ENCODE measurements at places on chromosomes 5 and 9. TPM values are rescaled to one million over a fixed set of nuclear protein-coding genes. Genes with fewer than 3 reads are reported as not detected.

TMC1 gene
- total RNA-seq = not detected

- H3K27me3 ChIP-seq = no peaks in the 10 kb centered on the region
- no peak for DNase-seq
- no peak overlapping the region for H3K27ac ChIP-seq
- no peak overlapping the region for H3K4me3 ChIP-seq
These were observed 122.0 kb downstream of the NPR3 start for GRCh38 chr5:32833127-32833526.

GRCh38 chr9:6506571-6506970 is 93.6 kb downstream of the UHRF2 start:
- no peak overlapping the region for H3K4me3 ChIP-seq
- H3K27ac ChIP-seq = no peak overlapping the region
- H3K4me1 ChIP-seq = no peaks in the 10 kb centered on the region
- H3K27me3 ChIP-seq = no peaks in the 10 kb centered on the region
- peaks cover 65% of the 10 kb centered on the region for H3K36me3 ChIP-seq

PCDHB9 gene
- total RNA-seq = 0.79 TPM

DNA sequence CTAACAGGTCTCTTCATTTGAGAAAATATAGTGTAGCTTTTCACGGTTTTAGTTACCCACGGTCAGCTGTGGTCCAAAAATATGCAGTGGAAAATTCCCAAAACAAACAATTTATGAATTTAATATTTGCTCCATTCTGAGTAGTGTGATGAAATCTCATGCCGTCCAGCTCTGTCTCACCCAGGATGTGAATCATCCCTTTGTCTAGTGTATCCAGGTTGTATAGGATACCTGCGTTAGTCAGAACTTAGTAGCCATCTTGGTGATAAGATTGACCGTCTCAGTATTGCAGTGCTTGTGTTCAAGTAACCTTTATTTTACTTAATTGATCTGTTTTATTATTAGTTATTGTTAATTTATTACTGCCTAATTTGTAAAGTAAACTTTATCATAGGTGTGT is 41.1 kb downstream of the NDUFS4 start:
- H3K27me3 ChIP-seq = no peaks in the 10 kb centered on the region
- H3K4me3 ChIP-seq = no peak overlapping the region

F2RL1 gene
- total RNA-seq = 9.2 TPM

SLC12A2 gene
- 44.1 TPM for total RNA-seq

FLT4 gene
- 25.1 TPM for total RNA-seq

SAXO1 gene
- not detected for total RNA-seq

DNA sequence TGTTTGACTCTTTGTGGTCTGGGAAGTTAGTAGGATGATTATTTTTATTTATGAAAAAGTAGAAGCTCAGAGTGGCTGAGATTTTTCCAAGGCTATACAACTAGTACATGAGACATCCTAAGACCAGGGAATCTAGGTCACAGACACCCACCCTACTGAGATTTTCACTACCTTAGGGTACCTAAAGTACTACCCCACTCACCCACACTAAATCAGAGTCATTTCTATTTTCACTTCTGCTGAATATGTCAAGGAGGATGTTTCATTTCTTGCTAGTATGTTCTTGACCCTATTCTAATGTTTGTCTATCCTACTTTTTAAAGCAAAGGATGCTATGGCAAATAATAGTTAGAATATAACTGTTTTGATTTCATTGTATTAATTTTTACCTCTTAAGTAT is 206.0 kb downstream of the ATP10B start:
- H3K36me3 ChIP-seq = no peaks in the 10 kb centered on the region
- no peak overlapping the region for H3K27ac ChIP-seq
- no peak for DNase-seq
- H3K4me1 ChIP-seq = no peaks in the 10 kb centered on the region
- no peaks in the 10 kb centered on the region for H3K27me3 ChIP-seq
- H3K4me3 ChIP-seq = no peak overlapping the region

DNA sequence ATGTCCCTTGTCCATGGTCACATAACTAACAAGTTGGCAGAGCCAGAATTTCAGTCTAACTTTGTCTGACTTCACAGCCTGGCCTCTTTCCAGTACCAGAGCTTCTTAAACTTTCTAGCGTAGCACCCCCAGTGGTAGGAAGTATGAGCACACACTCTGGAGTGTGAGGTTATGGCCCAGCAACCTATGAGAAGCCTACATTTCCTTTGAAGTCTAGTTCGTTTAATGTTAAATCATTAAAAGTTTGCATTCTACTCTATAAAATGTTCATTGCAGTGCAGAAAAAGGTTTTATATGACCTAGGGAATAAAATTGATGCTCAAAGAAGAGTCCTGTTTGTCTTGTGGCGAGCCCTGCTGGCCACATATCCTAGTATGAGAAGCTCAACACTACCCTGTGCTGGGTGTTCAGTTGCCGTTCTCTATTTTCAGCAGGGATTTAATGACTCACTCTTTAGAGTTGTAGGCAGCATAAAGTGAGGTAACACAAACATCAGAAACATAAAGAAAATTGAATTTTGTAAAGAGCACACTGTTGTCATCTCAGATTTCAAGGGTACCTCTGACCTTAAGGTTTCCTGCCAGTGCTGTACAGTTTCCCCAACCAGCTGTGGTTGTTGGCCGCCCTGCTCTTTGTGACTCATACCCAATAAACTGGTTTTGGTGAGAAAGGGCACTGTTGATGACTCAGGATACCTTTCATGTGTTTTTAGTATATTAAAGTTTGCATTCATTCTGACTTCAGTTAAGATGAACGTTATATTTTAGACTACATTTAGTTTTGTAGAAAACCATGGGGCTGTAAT is 14.3 kb downstream of the MCCC2 start:
- peak; percentile 25 for DNase-seq
- no peaks in the 10 kb centered on the region for H3K36me3 ChIP-seq
- H3K4me1 ChIP-seq = no peaks in the 10 kb centered on the region
- H3K4me3 ChIP-seq = no peak overlapping the region

GRCh38 chr5:142866563-142867275 is 96.5 kb downstream of the ARHGAP26 start:
- no peak for DNase-seq
- no peak overlapping the region for H3K4me3 ChIP-seq
- peak overlapping the region; percentile 53 for H3K27ac ChIP-seq

GRCh38 chr5:143471041-143471509 is 67.6 kb upstream of the NR3C1 start:
- H3K36me3 ChIP-seq = no peaks in the 10 kb centered on the region
- DNase-seq = no peak
- no peak overlapping the region for H3K27ac ChIP-seq
- no peaks in the 10 kb centered on the region for H3K4me1 ChIP-seq

GRCh38 chr9:13017260-13017659 is 242.4 kb downstream of the LURAP1L start:
- H3K27ac ChIP-seq = no peak overlapping the region

DNA sequence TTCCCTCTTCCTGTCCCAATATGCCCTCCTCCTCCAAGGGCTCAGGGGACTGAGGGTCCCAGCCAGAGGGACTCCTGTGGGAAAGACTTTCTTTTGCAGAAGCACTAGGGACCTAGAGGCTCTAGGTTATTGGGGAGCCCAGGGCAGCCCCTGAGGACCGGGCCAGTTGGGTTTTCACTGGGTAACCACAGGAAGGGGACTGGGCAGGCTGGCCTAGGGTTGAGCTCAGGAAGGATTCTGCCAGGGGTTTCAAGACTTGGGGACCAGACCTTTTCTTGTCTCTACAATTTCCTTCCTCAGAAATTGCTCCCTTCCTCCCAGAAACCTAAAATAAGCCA is 24.4 kb upstream of the HMCN2 start:
- H3K4me1 ChIP-seq = peaks cover 6% of the 10 kb centered on the region
- no peak overlapping the region for H3K27ac ChIP-seq
- H3K4me3 ChIP-seq = no peak overlapping the region
- H3K36me3 ChIP-seq = no peaks in the 10 kb centered on the region

DNA sequence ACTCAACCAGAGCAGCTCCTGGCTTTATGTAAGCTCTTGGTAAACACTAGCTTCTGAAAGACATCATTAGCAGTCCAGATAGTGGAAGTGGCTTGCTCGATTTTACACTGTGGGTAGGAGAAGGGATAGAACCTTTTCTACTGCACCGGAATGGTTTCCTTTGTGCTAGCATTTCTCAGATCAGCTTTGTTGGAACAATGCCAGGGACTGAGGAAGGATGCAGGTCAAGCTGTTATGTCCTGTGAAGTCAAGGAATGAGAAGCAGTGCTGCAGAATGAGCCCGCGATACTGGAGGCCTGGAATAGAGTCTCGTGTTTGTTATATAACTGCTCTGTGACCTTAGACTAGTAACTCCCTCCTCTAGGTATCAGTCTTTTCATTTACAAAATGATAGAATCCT is 233.6 kb downstream of the GABRB2 start:
- no peak for DNase-seq
- no peaks in the 10 kb centered on the region for H3K4me1 ChIP-seq
- H3K27me3 ChIP-seq = no peaks in the 10 kb centered on the region
- no peaks in the 10 kb centered on the region for H3K36me3 ChIP-seq
- no peak overlapping the region for H3K27ac ChIP-seq
- no peak overlapping the region for H3K4me3 ChIP-seq

DNA sequence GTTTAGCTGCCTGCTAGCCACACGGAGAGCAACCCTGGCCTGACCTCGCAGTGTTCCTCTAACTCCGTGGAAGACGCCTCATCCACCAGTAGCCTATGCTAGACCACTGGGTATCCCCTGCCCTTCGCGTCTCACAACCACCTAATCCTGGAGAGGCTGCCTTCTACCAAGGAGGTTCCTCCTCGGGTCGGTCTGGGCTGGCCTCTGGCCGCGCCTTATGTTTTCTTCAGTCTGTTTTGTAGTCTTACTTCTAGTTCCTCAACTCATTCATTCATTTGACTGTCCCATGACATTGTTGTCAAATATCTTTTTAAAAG is 1.6 kb upstream of the TPM2 start:
- H3K4me1 ChIP-seq = peaks cover 33% of the 10 kb centered on the region
- no peak for DNase-seq
- H3K36me3 ChIP-seq = peaks cover 11% of the 10 kb centered on the region
- peak overlapping the region; percentile 75 for H3K4me3 ChIP-seq
- H3K27ac ChIP-seq = peak overlapping the region; percentile 93

DNA sequence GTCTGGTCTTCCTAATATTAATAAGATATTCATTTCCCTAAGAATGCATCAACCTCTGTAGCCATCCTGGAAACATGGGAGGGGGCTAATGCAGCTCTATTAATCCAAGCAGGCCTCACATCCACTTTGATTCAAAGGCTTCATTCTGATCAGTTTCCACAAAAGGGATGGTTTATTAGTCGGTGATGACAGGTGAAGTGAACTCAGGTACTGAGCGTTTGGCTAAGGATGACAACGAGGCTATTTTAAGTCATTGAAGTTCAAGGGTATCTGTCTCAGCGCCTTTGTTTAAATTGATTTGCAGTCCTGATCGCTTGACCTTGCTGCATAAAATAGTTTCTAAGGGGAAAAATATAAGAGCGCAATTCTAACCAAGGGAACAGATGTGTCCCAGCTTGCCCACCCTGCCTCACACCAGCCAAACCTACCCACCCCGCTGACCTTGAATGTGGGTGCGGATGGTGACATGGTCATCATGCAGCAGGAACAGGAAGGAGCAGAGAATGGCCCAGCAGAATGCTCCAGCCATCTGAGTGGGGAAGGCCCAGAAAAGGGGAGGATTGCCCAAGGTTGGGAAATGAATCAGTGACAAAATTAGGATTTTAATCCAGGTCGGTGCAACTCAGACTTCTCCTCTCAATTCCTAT is 70.5 kb upstream of the ZNF618 start:
- H3K27ac ChIP-seq = no peak overlapping the region
- H3K4me3 ChIP-seq = no peak overlapping the region
- no peaks in the 10 kb centered on the region for H3K27me3 ChIP-seq
- no peak for DNase-seq
- H3K4me1 ChIP-seq = peaks cover 4% of the 10 kb centered on the region
- H3K36me3 ChIP-seq = no peaks in the 10 kb centered on the region

DNA sequence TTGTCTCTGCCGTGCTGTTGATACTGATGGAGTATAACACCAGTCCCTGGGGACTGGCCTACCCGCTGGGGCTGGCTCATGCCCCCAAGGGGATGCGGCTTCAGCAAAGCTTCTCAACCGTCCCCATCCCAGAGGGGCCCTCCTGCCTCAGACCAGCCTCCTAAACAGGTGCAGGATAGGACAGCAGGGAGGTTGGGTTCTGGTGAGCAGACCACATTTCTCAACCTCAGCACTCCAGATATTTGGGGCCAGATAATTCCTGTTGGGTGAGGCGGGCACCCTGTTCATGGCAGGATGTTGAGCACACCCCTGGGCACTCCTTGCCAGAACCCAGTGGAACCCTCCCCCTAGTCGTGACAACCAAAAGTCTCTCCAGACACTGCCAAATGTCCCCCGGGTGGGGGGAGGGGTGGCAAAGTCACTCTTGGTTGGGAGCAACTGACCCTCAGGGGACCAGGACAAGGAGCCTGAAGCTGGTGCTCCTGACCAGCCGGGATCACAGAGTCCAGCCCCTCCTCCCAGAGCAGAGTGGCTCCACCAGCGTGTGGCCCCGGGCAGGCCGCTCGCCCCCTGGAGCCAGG is 107.8 kb downstream of the ZNF354C start:
- no peak overlapping the region for H3K4me3 ChIP-seq
- H3K4me1 ChIP-seq = peaks cover 9% of the 10 kb centered on the region
- H3K27me3 ChIP-seq = no peaks in the 10 kb centered on the region
- H3K36me3 ChIP-seq = no peaks in the 10 kb centered on the region
- DNase-seq = no peak

ZNF883 gene
- total RNA-seq = 0.69 TPM

- no peaks in the 10 kb centered on the region for H3K27me3 ChIP-seq
- H3K4me3 ChIP-seq = peak overlapping the region; percentile 34
- peak overlapping the region; percentile 55 for H3K27ac ChIP-seq
- no peaks in the 10 kb centered on the region for H3K36me3 ChIP-seq
- peaks cover 7% of the 10 kb centered on the region for H3K4me1 ChIP-seq
These were observed 193.2 kb downstream of the MAPKAP1 start for GRCh38 chr9:125513668-125514413.

- no peak for DNase-seq
- H3K4me1 ChIP-seq = no peaks in the 10 kb centered on the region
- H3K36me3 ChIP-seq = no peaks in the 10 kb centered on the region
- H3K27me3 ChIP-seq = no peaks in the 10 kb centered on the region
- no peak overlapping the region for H3K27ac ChIP-seq
These were observed 56.6 kb downstream of the CFAP90 start for GRCh38 chr5:7794311-7794710.

- H3K4me1 ChIP-seq = peaks cover 16% of the 10 kb centered on the region
- no peaks in the 10 kb centered on the region for H3K36me3 ChIP-seq
- peaks cover 10% of the 10 kb centered on the region for H3K27me3 ChIP-seq
These were observed 2.6 kb downstream of the FRMPD1 start for GRCh38 chr9:37653385-37653784.

ZFP2 gene
- total RNA-seq = 1.1 TPM

Data from upper lobe of left lung (tissue), 6 donors.